ENCODE measurements at places on chromosomes 16 and 17.

DNA sequence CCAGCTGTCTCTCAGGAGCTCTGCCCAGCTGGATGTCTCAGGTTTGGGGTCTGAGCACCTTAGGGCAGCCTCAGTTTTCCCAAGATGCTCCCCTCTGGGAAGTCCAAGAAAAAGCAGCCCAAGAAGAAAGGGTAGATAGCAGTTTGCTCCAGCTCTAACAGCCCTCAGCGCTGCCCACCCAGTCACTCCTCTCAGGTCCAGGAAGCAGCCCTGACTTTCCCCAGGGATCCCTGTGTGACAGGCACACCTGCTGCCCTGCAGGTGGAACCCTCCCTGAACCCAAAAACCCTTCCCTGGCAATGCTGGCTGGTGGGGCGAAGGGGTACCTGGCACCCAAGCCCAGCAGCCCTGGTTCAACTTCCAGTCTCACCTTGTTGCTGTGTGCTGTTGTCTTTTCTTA, 48.1 kb downstream of the BEAN1 start:
- no peak for DNase-seq

GRCh38 chr17:8744086-8744785, 400 bp downstream of the CCDC42 start:
- DNase-seq: no peak

GRCh38 chr17:49290690-49291359, 60.2 kb upstream of the PHOSPHO1 start:
- DNase-seq: no peak

- DNase-seq: no peak
These were observed 112.6 kb upstream of the MPHOSPH6 start for GRCh38 chr16:82282662-82283061.

Data from cortex of kidney (tissue), 1 donor.